Trophoblast cell (in vitro differentiated cells and primary cell): ENCODE measurements at places on chromosomes 7 and 10.

DNA sequence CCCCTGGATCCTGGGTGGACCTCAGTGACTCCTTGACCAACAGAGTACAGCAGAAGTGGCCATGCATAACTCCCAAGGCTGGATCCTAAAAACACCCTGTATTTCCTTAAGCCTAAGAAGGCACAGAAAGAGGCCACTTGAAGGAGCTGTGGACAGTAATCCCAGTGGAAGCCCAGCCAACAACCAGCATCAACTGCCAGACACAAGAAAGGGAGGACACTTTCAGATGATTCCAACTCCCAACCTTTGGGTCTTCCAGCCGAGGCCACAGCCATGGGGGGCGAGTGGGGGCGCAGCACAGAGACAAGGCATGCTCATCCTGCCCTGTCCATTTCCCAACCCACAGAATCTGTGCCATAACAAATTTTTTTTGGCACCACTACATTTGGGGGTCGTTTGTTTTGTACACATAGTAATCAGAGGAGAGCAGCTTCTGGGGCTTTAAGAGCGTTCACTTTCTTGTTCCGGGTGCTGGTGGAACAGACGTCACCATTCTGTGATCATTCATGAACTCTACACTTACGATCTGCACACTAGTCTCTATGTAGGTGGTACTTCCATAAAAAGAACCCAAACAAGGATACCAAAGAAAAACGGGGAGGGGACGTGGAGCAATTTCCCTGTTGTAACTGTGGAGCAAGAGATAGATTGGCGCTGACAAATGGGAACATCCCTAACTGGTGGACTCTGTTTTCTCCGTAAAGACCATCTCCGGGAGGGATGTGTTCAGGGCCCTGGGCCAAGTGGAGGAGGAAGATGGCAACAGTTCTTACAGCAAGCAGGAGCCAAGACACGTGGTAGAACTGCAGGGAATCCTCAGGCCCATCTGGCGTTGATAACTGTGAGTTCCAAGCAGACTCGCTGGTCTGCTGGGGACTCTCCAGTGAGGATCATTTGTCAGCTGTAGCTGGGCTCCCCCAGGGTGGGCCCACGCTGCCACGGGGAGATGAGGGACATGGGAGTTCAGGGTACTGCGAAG is 6.0 kb upstream of the SLC29A3 start:
- DNase-seq: no peak

DNA sequence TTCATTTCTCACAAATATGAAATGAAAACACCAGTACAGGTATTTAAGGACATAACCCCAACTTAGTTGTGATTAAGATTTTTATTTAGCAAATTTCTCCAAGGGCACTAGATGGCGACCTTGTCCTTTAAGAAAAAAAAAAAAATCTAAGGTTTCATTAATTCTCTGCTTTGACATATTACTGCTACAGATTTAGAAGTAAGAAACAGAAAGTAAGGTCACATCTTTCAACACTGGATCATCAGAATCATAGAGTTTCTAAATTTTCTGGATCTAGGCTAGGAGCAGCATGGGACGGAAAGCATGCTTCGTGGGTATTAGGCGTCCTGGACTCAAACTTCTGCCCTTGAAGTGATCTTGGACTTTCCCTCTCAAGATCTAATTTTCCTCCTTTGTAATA is 85.5 kb upstream of the PRKG1 start:
- no peak for DNase-seq

- no peak for DNase-seq
Observed at GRCh38 chr7:155191137-155191536, 106.5 kb upstream of the INSIG1 start.

DNA sequence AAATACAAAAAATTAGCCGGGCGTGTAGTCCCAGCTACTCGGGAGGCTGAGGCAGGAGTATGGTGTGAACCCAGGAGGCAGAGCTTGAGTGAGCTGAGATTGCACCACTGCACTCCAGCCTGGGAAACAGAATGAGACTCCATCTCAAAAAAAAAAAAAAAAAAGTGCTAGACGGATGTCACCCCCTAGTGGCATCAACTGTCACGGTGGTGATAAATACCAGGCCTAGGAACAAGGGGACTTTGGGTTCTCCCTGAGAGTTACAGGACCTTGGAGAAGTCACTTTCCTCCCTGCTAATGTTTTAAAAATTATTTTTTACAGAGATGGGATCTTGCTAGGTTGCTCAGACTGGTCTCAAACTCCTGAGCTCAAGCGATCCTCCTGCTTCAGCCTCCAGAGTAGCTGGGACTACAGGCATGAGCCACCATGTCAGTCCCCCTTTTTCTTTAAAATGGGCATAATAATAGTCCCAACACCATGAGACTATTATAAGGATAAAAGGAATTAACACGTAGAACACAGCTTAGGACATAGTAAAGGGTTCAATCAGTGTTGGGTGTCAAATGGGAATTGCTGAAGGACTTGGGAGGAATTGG is 2.6 kb upstream of the TMEM130 start:
- peak; percentile 47 for DNase-seq

- peak; percentile 8 for DNase-seq
Observed at GRCh38 chr10:38093816-38094157, 350 bp upstream of the ZNF37A start.

DNA sequence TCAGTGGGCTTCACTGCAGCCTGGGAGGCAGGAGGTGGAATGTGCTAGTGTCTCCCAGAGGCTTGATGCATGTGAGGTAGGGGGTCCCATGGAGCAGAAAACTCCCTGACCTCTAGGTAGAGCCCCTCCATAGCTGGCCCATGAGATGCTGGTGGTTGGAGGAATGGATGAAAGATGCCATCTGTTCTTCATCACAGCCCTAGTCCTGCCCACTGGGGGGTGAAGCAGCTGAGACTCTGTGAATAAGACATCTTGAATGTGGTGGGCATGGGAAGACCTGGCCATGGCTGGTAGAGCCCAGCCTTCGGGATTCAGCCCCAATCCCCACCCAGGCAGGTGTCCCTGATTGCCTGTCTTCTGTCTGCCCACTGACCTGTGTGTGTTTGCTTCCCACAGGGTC is 92.5 kb downstream of the COL13A1 start:
- DNase-seq: no peak
